ENCODE measurements at places on chromosomes 1 and 21.

- no peak for DNase-seq
These were observed 33.3 kb downstream of the LAMB3 start for GRCh38 chr1:209618756-209619420.

DNA sequence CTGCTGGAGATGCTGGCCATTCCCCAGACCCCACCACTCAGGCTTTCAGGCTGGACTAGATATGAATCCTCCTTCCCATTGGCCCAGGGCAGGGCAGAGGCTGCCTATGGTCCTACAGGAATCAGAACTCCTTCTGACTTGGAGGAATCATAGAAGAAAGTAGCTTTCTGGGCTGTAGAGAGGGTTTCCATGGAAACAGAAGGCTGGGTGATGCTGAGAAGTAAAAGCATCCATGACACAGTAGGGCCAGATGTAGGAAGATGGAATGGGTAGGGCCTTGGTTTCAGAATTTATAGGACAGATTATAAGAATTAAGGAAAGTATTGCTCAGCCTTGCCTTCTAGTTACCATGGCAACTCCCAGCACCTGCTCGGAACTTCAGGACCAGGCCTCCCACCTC is 9.0 kb downstream of the NT5C1A start:
- no peak for DNase-seq

DNA sequence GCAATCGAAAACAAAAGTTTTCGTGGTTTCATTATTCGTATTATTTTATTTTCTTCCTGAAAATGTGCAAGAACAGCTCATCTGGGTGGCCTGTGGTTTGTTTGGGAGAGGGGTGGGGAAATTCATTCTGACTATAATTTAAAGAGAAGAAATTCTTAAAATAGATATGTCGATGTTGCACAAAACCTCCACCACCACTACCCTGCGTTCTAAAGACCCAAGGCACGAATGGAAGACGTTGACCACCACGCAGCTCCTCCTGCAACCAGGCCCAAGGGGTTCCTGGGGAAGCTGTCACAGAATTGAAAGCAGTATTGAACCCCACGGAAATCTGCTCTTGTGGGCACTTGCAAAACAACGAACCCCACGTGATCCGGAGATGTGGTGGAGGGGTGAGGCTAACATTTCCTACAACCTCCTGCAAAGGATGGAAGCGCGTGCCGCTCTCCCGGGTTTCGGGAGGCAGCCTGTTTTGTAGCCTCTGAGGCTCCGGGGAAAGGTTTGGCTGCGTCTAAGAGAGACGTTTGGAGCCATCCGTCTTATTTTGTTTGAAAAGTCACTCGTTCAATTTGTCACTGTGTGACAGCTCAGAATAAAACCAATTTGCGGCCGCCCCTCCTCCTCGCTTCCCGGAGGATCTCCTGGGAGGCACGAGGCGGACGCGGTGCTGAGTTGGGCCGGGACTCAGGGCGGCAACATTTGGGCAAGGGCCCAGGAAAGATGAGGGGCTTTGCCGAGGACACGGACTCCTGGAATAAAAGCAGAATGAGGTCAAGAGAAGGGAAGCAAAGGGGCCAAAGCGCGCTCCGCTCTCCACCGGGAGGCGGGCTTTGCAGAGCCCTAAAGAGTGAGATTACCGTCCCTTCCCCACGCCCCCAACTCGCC is 810 bp upstream of the HLX start:
- DNase-seq, result no peak

- DNase-seq, result no peak
These were observed 72.7 kb downstream of the FBXO2 start for GRCh38 chr1:11581445-11581991.

DNA sequence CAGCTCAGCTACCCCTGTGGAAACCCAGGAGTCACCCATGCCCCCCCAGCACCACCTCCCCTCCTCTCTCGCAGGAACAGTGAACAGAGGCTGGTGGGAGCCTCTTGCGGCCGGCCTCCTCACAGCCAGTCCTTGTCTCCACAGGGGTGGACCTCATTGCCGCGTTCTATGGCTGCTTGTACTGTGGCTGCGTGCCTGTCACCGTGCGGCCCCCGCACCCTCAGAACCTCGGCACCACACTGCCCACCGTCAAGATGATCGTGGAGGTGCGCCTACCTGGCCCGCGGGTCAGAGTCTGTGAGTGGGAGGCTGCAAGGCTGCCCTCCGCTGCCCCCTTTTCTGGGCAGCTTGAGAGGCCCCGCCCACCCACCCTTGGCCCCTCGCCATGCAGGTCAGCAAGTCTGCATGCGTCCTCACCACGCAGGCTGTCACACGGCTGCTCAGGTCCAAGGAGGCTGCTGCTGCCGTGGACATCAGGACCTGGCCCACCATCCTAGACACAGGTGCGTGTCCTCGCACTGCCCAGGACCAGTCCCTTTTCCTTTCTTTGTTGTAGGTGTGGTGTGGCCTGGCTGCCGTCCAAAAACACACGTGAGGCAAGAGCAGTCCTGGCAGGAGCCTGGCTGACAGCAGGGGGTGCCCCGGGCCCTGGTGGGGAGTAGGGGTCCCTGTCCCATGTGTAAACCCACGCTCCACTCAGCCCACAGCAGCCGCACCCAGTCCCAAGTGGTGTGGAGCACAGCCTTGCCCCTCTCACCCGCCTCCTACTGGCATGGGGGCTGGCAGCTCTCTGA is 50.3 kb downstream of the S100B start:
- DNase-seq, result no peak

GRCh38 chr1:80836505-80836904 is 964.2 kb upstream of the ADGRL2 start:
- DNase-seq, result no peak

DNA sequence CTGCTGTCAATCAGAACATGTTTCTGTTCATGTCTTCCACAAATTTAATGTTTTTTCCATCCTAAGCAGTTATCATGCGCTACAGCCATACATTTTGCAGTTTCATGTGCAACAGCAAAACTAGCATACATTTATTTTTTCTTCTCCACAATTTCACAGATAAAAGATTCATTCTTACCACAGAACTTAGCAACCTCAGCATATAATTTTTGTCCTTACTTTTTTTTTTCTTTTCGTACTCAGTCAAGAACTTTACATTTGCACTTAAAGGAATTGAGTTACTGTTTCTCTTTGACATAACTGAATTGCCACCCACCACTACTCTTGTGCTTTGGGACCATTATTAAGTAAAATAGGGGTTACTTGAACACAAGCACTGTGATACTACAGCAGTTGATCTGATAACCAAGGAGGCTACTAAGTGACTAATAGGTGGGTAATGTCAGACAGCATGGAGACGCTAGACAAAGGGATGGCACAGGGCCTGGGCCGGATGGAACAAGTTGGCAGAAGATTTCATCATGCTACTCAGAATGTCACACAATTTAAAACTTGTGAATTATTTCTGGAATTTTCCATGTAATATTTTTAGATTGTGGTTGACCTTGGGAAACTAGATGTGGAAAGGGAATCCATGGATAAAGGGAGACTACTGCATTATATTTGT is 50.2 kb upstream of the LHX8 start:
- no peak for DNase-seq

DNA sequence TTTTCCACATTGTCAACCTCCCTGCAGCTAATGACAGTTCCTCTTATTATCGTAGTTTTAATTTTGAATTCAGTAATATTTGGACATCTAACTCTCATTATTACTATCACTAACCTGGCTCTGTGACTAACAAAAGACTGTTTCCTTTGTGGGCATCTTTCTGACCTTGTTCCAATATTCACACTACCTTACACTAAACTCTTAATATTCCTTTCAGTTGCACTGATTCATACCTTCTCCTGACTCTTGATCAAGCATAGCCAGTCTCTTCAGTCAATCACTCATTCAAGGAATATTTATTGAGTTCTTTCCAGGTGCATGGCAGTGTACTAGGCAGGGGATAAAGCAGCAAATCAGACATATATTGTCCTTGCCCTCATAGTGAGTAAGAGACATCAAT is 7.8 kb upstream of the CTNNBIP1 start:
- no peak for DNase-seq

GRCh38 chr1:224192082-224192788 is 9.2 kb downstream of the DEGS1 start:
- DNase-seq, result no peak

DNA sequence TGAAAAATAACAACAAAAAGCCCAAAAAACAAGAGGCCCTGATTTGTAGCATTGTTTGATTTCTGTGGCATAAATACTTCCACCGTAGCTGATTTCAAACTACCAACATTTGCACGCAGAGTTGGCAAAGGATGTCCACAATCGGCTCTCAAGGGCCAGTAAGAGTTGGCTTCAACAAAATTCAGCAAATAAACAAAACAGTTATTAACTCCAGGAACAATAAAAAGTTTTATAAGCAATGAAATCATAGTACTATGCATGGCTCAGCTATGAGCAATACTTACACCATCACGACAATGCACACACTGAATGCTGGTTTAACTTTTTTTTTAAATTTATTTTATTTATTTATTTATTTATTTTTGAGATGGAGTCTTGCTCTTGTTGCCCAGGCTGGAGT is 8.7 kb upstream of the COX20 start:
- DNase-seq, result no peak

DNA sequence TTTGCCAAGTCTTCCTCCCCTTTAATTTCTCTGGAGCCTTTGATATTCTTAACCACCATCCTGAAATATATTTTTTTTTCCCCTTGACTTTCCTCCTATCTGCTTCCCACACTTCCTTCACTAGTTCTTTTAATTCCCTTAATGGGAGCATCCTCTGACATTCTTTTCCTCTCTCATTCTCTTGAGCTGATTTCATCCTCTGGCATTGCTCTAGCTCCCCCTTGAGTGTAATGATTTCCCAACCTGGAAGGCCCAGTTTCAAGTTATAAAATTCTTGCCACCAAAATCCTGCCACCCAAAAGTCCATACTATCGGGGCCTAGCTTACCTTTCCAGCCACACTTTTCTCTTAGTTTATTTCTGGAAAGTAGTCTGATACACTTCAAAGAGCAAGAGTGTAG is 39.5 kb upstream of the UBE2U start:
- DNase-seq, result no peak

GRCh38 chr1:234932106-234932505 is 196.5 kb downstream of the TOMM20 start:
- DNase-seq, result no peak

GRCh38 chr1:87325982-87326738 is 2.5 kb upstream of the LMO4 start:
- DNase-seq, result no peak

DNA sequence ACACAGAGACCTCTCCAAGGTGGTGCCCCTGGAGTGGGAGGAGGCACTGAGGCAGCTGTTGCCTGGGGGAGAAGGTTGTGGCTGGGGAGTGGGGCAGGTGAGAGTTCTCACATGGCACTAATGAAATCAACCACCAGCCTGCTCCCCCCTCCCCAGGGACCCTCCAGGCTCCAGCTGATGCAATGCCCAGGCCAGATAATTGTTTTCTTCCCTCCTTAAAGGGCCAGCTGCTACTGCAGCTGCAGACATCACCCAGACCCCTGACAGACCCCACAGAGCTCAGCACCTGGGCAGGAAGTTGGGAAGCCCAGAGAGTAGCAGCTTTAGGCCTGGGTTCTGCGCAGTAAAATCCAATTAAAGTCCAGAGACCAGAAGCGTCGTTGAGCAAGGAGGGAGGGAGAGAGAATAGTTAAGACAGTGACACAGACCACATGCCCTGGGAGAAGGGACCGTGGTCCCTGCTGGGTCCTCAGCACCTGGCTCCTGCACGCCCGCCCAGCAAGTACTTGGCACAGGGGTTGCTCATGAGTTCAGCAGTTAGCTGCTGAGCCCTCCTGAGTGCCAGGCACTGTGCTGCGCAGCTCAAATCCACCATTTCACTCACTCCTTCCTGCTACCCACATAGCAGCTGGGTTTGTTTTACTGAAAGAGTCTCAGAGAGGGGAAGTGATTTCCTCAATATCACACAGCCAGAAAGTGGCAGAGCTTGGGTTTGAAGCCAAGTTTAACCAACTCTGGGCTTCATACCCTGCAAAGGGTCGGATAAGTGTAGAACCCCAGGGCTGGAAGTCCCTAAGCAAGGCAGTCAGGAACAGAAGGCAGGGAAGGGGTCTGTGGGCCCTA is 1.9 kb downstream of the RIMS3 start:
- no peak for DNase-seq

DNA sequence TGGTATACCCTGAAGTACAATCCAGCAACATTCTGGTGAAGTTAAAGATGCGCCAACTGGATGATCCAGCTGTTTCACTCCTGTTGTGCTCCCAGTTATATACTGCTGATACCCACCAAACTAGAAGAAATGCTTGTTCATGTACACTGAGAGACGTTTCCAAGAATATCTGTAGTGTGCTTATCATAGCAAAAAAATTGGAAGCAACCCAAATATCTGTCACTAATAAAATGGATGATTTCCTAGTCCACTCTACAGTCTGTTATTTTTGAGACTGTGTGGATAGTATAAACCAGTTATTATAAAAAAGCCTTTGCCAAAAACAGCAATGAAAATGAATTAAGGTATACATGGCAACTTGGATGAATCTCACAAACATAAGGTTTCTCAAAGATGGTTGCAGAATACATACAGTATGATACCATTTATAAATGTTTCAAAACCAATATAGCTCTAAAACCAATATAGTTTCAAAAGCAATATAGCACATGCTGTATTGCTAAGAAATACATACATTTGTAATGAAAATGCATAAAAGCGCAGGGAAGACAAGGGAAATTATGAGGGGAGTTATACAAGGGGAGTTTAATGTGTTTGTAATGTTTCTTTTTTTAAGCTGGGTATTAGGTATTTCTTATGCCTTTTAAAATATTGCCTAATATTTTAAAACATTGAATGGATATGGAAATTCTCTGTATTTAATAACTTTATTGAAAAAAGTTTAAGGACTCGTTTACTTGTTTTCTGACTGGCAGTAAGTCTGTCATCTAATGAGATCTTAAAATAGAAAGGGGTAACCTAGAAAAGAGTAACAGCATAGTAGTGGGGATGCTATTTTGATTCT is 36.5 kb downstream of the GPSM2 start:
- no peak for DNase-seq

DNA sequence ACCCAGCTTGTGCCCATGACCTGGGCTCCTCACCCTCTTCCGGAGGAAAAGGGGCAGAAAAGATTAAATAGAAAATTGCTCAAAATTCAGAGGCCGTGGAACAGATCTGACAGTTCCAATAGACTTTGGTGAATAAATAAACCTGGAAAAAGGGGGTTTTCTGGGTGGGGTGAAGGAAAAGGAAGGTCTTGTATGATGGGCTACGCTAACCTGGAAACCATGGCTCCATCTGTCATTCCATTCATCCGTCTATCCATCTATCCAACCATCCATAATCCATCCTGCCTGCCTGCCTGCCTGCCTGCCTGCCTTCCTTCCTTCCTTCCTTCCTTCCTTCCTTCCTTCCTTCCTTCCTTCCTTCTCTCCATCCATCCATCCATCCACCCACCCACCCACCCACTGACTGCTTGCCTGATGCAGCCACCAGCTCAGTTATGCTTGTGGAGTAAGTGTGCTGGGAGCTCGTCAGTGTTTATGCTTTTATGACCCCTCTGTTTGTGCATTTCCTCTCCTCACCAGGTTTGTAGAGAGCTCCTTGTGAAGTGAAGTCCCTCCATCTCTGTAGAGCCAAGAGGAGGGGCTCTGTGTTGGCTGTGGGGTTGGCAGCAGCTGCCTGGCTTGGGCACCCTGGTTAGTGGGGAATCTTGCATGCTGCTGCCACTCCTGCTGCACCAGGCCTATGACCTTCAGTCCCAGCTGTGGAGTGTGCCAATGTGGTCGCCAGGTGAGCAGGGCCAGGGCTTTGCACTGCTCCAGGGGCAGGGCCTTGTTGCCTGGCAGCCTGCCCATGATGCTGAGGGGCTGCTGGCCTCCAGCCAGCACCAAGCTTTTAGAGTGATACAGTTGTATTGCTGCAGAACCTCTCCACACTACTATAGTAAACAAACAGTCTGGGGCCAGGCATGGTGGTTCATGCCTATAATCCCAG is 16.0 kb upstream of the POU3F1 start:
- DNase-seq, result peak; percentile 25
